ENCODE measurements at places on chromosomes 1 and 21. TPM values are rescaled to one million over a fixed set of nuclear protein-coding genes. Genes with fewer than 3 reads are reported as not detected.

ANXA9 gene
- 3.3 TPM for total RNA-seq

DNA sequence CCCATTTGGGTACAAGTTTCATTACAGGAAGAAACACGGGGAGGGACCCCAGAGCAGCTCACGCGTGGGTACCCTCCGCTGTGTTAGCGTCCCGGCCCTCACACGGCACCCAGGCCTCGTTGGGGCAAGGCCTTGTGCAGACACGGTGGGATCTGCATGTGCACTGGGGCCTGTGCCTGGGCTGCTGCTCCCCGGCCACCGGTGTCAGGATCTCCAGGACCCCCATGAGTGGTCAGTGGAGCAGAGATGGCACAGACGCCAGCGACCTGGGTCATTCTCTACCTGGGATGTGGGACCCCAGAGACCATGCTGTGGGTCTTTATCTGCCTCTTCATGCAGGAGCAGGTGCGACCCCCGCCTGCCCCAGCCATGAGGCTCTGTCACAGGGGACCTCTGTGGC lies 5.4 kb upstream of the SAMD11 start:
- peaks cover 56% of the 10 kb centered on the region for H3K4me1 ChIP-seq
- H3K36me3 ChIP-seq = no peaks in the 10 kb centered on the region
- no peaks in the 10 kb centered on the region for H3K27me3 ChIP-seq
- DNase-seq = no peak

GRCh38 chr1:2109581-2110021 lies 59.4 kb downstream of the PRKCZ start:
- DNase-seq = peak; percentile 68
- H3K36me3 ChIP-seq = no peaks in the 10 kb centered on the region
- H3K4me1 ChIP-seq = no peaks in the 10 kb centered on the region
- H3K4me3 ChIP-seq = no peak overlapping the region
- H3K27ac ChIP-seq = no peak overlapping the region
- no peaks in the 10 kb centered on the region for H3K27me3 ChIP-seq

GRCh38 chr1:206589206-206589605 lies 23.1 kb downstream of the EIF2D start:
- no peak overlapping the region for H3K4me3 ChIP-seq
- H3K27me3 ChIP-seq = no peaks in the 10 kb centered on the region
- peak; percentile 59 for DNase-seq
- H3K4me1 ChIP-seq = no peaks in the 10 kb centered on the region
- H3K36me3 ChIP-seq = peaks cover 6% of the 10 kb centered on the region

CLCA4 gene
- total RNA-seq = 0.13 TPM

OVAAL gene
- not detected for total RNA-seq

- H3K4me3 ChIP-seq = no peak overlapping the region
- no peaks in the 10 kb centered on the region for H3K27me3 ChIP-seq
- DNase-seq = no peak
- no peaks in the 10 kb centered on the region for H3K36me3 ChIP-seq
Observed at GRCh38 chr1:29395736-29396437, 159.6 kb downstream of the PTPRU start.

GRCh38 chr1:228955691-228956090 lies 220.4 kb downstream of the RHOU start:
- H3K4me1 ChIP-seq = no peaks in the 10 kb centered on the region
- DNase-seq = no peak
- no peak overlapping the region for H3K4me3 ChIP-seq
- H3K36me3 ChIP-seq = no peaks in the 10 kb centered on the region
- no peaks in the 10 kb centered on the region for H3K27me3 ChIP-seq
- no peak overlapping the region for H3K27ac ChIP-seq

DNA sequence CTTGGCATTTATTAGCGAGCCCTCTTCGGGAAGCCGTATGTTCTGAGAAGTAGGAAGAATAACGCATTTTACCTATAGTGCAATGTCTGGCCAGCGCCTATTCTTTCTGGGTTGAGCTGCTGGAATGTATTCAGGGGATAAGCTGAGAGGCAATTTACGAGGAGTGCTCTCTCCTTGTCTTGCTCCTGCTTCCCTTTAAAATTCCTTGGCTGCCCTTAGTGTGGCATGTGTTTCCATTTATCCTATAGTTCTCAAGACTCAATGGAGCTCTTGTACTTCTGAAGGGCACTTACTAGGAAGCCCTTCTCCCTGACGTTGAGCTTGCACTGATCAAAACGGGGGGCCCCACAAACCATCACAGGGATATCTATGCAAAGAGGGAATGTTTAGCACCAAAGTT lies 364.6 kb downstream of the DISC1 start:
- H3K4me1 ChIP-seq = no peaks in the 10 kb centered on the region
- no peaks in the 10 kb centered on the region for H3K36me3 ChIP-seq
- no peaks in the 10 kb centered on the region for H3K27me3 ChIP-seq
- DNase-seq = no peak
- H3K4me3 ChIP-seq = no peak overlapping the region

KRTAP19-8 gene
- not detected for total RNA-seq

GRCh38 chr1:41745022-41745421 lies 173.7 kb downstream of the HIVEP3 start:
- no peaks in the 10 kb centered on the region for H3K27me3 ChIP-seq
- peaks cover 4% of the 10 kb centered on the region for H3K4me1 ChIP-seq
- no peaks in the 10 kb centered on the region for H3K36me3 ChIP-seq
- DNase-seq = no peak
- no peak overlapping the region for H3K27ac ChIP-seq

CYYR1 gene
- total RNA-seq = 23.4 TPM

CLCA1 gene
- total RNA-seq = not detected

- H3K36me3 ChIP-seq = no peaks in the 10 kb centered on the region
- DNase-seq = no peak
- no peaks in the 10 kb centered on the region for H3K27me3 ChIP-seq
- H3K4me3 ChIP-seq = no peak overlapping the region
- no peak overlapping the region for H3K27ac ChIP-seq
- no peaks in the 10 kb centered on the region for H3K4me1 ChIP-seq
Observed at GRCh38 chr21:31564439-31564838, 95.1 kb upstream of the SOD1 start.

PCBP3 gene
- 5.4 TPM for total RNA-seq
